ENCODE measurements at places on chromosomes 2 and 18.

GRCh38 chr18:48007955-48008701 is 77.7 kb upstream of the SMAD2 start:
- DNase-seq: peak; percentile 38

- DNase-seq: no peak
These were observed 55.2 kb downstream of the UNC50 start for GRCh38 chr2:98663511-98664090.

GRCh38 chr2:214574084-214574781 is 163.4 kb downstream of the VWC2L start:
- DNase-seq: no peak

- no peak for DNase-seq
These were observed 127.1 kb downstream of the AGPS start for GRCh38 chr2:177519534-177520115.

GRCh38 chr18:43879415-43879814 is 602.1 kb upstream of the SYT4 start:
- no peak for DNase-seq

- peak; percentile 82 for DNase-seq
These were observed 12.6 kb downstream of the RNF149 start for GRCh38 chr2:101295895-101296294.

DNA sequence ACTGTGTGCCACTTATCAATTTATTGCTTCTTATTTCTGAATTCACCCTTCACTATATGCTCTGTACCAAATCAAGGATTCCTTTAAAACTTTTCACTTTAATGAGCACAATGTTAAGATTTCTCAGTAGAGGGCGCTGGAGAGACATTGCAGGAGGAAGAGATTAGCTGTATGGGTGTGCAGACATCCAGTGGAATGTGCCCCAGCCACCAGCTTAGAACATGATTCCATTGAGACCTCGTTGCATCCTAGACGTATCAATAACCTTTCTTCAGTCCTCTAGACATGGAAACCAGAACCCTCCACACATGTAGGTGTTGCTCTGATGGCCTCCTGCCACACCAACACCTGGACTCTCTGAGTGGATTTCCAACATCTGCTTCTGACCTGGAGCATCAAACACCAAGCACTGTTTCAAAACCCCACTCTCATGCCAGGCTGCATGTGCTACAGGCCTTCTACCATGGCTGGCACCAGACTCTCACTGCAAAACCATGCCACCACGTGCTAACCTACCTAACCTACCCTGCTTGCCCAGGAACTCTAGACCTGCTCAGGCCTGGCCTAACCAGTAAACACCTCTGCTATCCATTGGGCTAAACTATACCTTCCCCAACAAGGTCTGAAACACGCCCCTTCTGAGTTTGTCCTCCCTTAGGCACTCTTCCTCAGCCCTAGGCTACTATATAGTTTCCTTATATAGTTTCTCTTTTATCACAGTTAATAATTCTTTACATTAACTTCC is 633.2 kb upstream of the PKDCC start:
- DNase-seq: peak; percentile 35

DNA sequence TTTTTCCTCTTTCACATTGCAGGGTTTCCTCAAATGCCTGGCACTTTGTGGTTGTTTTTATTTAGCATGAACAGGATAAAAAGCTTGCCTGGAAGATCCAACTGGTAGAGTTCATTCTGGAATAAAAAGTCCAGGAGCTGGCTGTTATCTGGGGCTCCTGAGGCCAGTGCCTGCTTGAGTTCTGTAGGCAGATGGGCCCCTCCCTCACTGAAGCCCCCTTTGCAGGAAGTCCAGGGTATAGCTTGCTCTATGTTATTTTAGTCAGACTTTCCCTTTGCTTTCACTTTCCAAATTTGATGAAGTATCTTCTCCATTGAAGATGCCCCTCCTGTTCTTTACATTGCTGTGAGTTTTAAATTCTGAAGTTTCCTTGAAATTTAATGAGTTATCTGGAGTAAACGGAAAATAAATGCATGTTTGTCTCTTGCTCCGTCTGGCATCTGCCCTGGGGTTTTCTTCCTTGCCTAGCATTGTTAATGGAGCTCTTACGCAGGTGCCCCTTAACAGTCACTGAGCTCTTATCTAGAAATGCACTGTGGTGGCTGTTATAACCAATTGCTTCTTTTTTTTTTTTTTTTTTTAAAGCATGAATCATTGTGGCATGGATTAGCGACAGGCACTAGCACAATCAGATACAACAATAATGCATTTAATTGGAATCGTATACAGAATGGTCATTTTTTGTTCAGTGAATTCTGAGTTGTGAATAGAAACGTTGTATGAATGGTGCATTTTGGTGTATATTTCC is 27.0 kb upstream of the LPIN1 start:
- no peak for DNase-seq

DNA sequence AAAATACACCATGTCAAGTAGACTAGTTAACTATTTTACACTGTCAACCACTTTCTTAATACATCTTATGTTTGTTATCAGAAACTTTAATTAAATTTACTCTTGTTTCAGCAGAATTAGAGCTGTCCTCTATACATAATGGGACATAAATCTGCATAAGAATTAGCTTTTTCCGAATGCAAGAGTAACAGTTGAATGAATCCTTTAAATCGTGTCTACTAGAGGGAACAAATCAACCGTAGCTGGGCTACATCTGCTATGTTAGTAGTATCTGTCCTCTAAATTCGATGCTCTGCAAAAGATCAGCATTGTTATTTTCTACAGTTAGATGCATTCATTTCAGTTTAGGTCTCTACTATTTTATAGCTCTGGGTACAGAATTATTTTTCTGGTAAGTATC is 1090.6 kb downstream of the DPP10 start:
- no peak for DNase-seq

- no peak for DNase-seq
These were observed 135.8 kb upstream of the SMAD2 start for GRCh38 chr18:48066225-48066652.

GRCh38 chr2:11571170-11571569 is 37.3 kb downstream of the GREB1 start:
- DNase-seq: no peak

DNA sequence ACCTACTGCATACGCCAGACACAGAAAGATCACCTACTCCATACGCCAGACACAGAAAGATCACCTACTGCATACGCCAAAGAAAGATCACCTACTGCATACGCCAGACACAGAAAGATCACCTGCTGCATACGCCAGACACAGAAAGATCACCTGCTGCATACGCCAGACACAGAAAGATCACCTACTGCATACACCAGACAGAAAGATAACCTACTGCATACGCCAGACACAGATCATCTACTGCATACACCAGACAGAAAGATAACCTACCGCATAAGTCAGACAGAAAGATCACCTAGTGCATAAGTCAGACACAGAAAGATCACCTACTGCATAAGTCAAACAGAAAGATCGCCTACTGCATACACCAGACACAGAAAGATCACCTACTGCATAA is 25.8 kb downstream of the COA5 start:
- DNase-seq: no peak

DNA sequence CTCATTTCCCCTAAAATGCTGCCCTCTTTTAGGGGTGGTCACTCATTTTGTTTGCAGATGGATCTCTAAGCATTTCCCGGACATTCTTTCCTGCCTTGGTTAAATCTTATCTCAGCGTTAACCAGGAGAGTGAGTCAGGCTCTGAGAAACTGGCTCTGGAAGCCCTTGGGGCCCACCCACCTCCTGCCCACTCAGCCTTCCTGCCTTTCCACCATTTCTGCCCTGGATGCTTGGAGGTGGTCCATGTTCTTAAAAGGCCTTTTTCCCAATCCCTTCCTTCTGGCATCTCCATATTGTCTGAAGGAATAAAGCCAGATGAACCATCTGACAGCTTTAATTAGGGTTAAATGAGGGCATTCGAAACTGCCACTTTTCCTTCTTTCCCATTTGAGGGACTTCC is 9.5 kb downstream of the HK2 start:
- peak; percentile 86 for DNase-seq

DNA sequence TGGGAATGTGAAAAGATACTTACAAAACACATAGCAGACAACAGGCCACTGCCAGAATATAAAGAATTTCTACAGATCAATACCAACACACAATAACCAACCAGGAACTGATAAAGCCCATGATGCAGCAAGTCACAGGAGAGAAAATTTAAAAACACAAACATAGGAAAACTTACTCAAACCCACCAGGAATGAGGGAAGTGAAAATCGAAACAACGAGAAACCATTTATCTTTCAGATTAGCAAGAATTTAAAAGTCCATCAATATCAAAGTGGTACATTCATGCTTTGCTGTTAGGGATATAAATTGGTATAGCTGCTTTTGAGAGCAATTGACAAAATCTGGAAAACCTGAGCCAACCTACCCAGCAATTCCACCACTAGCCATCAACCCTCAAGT is 27.6 kb downstream of the B4GALT6 start:
- DNase-seq: no peak

GRCh38 chr2:238716171-238716570 is 131.7 kb upstream of the TWIST2 start:
- no peak for DNase-seq

All from GM23248 (cell line).